GM13977 (cell line): ENCODE measurements at places on chromosomes 11 and 22.

DNA sequence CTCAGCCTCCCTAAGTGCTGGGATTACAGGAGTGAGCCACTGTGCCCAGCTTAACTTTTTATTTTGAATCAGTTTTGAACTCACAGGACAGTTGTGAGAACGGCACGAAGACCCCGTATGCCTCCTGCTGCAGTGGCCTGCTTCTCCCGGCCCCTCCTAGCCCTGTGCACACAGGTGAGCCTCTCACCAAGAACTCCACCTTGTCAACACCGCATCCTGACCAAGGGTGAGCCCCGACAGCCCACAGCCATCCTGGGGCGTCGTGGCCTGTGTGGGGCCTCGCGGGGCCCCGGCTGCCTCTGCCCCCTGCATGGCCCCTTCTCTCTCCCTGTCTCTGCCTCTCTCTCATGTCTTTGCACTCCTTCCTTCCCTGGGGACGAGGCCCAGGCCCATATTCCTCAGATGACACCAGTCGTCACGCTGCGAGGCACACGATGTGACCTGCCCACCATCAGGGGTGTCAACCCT, 38.8 kb downstream of the GNB1L start:
- no peak for DNase-seq

GRCh38 chr11:111718436-111718835, 47.8 kb downstream of the PPP2R1B start:
- no peak for DNase-seq

GRCh38 chr11:1943977-1944376, 3.2 kb upstream of the MRPL23 start:
- DNase-seq: no peak

- DNase-seq: peak; percentile 18
Observed at GRCh38 chr11:58573451-58574104, 2.1 kb downstream of the LPXN start.

- no peak for DNase-seq
Observed at GRCh38 chr11:32549611-32550187, 33.9 kb upstream of the EIF3M start.

GRCh38 chr11:128498721-128499245, 88.6 kb downstream of the ETS1 start:
- no peak for DNase-seq

DNA sequence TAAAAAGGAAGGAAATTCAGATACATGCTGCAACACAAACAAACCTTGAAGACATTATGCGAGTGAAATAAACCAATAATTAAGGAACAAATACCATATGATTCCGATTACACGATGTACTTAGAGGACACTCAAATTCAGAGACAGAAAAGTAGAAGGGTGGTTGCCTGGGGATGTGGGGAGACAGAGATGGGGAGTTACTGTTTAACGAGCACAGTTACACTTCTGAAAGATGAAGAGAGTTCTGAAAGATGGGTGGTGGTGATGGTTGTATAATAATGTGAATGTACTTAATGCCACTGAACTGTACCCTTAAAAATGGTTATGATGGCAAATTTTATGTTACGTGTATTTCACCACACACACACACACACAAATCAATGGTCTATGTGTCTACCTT, 14.7 kb downstream of the ZBTB44 start:
- no peak for DNase-seq

- no peak for DNase-seq
Observed at GRCh38 chr22:50337262-50338041, 5.7 kb upstream of the PPP6R2 start.

DNA sequence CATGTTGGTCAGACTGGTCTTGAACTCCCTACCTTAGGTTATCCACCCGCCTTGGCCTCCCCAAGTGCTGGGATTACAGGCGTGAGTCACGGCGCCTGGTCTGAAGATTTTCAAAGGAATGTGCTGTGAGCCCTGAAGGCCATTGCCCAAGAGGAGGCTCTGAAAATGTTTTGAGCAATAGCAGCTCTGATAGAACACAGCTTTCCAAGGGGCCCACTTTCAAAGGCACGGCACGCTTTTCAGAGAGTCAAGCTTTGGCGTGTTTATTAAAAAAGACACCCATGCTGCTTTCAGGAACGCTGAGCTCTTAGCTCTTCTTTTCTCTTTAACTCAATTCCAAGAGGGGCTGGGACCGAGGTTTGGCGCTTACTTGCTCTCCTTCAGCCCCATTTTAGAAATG, 73.8 kb upstream of the CDON start:
- DNase-seq: no peak

- no peak for DNase-seq
Observed at GRCh38 chr11:95466416-95466815, 235.4 kb upstream of the SESN3 start.

GRCh38 chr11:92296138-92296515, 71.5 kb downstream of the FAT3 start:
- DNase-seq: no peak

DNA sequence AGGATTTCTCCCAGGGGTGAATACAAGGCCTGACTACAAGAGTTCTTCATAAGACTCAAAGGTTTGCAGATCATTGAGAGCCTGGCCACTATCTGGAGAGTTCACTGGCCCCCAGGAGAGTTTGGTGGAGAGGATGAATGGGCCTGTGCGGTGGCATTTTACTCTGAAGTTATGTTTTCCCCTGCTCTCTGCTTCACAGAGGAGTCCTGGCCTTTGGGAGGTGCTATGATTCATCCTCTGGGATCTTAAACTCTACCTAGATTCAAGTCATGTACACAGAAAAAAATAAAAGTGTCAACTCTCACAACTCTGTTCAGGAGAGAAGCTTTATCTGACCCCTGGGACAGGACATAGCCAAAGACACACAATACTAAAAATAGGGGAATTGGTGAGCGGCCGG, 159.1 kb upstream of the CARD18 start:
- DNase-seq: no peak

DNA sequence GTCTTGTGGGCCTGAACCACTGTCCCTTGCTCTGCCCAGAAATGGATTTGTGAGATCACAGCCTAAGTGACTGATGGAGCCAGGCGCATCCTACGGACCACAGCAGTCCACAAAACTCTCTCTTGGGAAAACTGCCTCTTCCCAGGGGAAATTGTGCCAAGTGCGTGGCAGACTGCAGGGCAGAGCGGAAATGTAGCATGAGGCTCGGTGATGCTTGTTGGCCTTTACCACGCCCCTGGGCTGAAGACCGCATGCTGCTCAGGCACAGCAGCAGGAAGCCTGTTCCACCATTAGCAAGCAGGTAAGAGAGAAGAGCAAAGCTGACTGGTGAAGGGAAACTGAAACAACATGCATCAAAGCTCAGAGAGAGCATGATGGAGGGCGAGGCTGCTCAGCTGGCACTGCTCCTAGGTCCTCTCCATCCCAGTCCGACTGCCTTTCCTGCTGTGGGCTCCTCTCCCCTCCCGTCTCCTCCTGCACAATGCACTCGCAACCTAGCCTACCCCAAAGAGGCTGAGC, 26.5 kb upstream of the SCARF2 start:
- peak; percentile 50 for DNase-seq

- no peak for DNase-seq
Observed at GRCh38 chr11:72204886-72205285, 11.7 kb upstream of the FOLR2 start.

GRCh38 chr11:99422581-99423427, 402.1 kb downstream of the CNTN5 start:
- no peak for DNase-seq

- no peak for DNase-seq
Observed at GRCh38 chr22:35380013-35380412, 883 bp upstream of the HMOX1 start.

GRCh38 chr11:17734986-17735817, 621 bp downstream of the KCNC1 start:
- peak; percentile 88 for DNase-seq

DNA sequence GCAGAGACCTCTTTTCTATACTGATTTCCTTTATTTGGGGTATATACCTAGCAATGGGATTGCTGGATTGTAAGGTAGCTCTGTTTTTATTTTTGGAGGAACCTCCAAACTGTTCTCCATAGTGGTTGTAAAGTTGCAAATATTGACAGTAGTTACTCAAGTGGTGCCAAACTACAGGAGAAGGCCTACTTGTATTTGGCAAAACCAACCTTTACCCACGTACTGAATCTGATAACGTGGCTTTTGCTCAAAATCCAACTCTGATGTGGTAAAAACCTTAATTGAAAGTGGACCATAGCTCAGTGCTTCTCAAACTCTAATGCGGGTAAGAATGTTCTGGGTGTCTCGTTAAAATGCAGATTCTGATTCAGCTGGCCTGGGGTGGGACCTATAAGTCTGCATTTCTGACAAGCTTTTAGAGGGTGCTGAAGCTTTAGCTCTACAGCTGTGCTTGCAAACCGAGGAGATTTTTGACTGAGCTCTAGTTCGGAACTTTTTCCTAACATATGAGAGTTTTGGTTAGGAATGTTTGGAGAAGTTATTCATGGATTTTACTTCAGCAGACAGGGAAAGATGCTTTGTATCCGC, 69.8 kb downstream of the PACS1 start:
- DNase-seq: no peak

GRCh38 chr11:102010776-102011494, 36.3 kb upstream of the CFAP300 start:
- DNase-seq: no peak

- DNase-seq: peak; percentile 14
Observed at GRCh38 chr11:56782167-56782847, 33.8 kb upstream of the OR9G4 start.

GRCh38 chr11:82890936-82891335, 9.3 kb downstream of the PRCP start:
- DNase-seq: no peak

DNA sequence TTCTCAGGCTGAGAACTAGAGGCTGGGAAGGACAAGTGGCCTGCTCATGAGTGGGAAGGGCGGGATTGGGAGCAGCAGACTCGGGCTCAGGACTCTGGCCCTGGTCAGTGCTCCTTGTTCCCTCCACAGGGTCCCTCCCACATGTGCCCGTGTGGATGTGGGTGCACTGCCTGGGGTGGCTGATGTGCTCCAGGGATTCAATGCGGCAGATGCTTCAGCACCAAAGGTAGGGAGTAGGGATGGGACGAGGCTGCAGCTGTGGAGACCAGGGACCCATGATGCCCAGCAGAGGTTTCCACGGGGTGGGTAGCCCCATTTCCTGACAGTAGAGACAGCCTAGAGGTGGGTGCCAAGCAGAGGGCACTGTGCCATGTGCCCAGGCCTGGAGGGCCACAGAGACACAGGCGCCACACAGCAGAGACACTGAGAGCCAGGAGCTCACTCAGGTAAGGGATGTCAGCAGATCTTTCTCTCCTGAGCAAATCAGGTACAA, 89.5 kb downstream of the GGTLC2 start:
- no peak for DNase-seq

GRCh38 chr11:116126562-116126961, 622.3 kb upstream of the CADM1 start:
- no peak for DNase-seq

- DNase-seq: no peak
Observed at GRCh38 chr22:49295851-49296560, 531.7 kb downstream of the BRD1 start.

DNA sequence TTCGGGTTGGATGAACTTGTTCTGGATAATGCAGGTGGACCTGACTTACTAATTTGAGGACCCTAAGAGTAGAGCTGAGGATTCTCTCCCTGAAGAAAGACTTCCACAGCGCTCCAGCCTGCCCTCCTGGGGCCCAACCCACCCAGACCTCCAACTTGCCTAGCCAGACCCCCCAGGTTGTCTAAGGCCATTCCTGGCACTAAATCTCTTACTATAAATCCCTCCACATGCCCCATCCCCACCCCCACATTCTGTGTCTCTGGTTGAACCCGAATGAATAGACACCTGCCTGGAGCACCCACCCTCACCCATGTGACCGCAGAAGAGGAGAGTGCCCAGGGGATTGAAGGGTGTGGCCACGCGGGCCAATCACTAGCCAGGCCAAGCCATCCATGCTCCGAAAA, 1480.0 kb downstream of the TBC1D22A start:
- no peak for DNase-seq

DNA sequence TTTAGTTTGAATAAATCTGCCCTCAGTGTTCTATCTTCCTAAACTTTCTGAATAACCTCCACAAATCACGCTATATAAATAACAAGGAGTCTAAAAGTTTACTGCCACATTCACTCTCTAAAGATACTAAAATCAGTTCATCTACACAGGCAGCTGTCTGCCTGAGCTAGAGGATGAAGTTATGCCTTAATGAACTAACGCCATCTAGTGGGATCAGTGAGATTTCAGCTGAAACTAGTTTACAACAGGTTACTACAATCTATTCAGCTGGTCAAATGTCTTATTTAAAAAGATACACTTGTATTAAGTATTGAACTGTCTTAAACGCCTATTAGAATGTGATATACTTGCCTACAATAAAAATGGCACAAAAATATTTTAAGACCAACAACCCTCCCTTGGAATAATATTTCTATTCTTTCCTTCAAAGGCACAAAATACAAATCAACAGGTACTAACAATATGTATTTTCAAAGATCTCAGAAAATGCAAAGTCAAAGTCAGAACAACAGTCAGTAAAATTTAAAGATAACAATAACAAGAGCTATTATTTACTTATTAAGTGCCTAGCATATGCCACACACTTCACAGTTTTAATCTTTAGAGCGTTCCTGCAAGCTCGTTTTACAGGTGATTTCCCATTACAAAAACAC, 84.1 kb downstream of the LARGE2 start:
- DNase-seq: peak; percentile 70

DNA sequence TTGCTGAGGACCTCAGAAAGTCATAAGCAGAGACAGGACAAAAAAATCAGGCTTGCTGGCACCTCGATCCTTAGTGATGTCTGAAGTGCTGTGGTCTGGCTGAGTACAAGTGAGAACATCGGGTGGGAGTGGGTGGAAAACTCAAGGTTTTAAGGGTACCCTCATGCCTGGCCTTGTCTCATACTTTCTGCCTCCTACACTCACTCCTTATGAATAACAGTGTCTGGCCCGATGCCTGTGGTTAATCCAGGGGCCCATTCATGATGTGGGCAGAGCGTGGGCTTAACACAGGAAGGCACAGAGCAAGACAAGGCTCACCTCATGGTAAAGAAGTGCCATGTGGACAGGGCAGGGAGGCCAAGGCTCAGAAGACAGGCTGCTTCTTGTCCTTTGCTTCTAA, 11.0 kb upstream of the UCP3 start:
- DNase-seq: no peak
